ENCODE measurements at places on chromosomes 6 and 20.

DNA sequence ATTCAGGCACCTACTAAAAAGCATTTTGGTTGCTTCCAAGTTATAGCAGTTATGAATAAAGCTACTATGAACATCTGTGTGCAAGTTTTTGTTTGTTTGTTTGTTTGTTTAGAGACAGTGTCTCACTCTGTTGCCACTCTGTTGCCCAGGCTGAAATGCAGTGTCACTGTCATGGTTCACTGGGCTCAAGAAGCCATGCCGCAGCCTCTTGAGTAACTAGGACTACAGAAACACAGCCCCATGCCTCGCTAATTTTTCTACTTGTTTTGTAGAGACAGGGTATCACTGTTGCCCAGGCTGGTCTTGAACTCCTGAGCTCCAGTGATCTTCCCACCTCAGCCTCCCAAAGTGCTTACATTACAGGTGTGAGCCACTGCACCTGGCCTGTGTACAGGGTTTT, 795.9 kb downstream of the EPHA7 start:
- DNase-seq: no peak

- no peak for DNase-seq
These were observed 148.5 kb downstream of the EDN3 start for GRCh38 chr20:59448851-59449444.

DNA sequence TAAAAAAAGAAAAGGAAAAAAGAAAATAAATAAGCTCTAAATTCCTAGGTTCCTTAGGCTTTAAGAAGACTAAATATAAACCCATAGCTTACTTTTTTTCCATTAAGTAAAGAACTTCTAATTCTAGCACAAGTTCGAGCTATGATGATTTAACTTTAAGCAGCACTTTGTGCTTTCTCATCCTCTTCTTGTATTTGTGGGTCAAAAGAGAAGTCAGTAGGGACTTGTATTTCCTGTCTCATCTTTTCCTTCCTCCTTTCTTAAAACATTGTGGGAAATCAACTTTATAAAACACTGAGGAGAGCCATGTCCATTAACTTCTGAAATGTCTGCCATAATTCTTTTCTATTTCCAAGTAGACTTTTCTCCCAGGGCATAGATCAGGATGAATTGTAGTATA, 637.7 kb upstream of the CITED2 start:
- no peak for DNase-seq

GRCh38 chr20:19429538-19429937, 217.1 kb downstream of the SLC24A3 start:
- DNase-seq: no peak

- DNase-seq: no peak
These were observed 19.8 kb downstream of the TRDN start for GRCh38 chr6:123616942-123617341.
